ENCODE measurements at places on chromosomes 13 and 19.

DNA sequence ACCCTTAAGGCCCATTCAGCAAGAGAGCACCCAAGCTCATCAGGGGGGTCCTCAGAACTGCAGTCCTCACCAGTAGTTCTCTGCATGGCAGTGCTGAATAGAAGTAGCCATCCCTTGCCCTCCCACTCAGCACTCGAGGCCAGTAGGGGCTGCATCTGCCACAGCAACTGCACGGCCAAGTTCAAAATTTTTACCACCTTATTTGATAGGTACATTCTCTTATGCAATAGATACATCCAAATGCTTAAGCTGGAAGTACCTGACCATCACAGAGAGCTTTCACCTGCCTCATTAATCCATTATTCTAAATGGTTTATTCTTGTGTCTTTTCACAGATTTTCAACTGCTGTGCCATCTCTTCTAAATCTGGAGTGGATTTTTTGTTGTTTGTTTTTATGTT lies 1307.4 kb downstream of the SLITRK5 start:
- no peak for DNase-seq

- DNase-seq: peak; percentile 82
Observed at GRCh38 chr19:42129399-42130253, 2.6 kb downstream of the POU2F2 start.

DNA sequence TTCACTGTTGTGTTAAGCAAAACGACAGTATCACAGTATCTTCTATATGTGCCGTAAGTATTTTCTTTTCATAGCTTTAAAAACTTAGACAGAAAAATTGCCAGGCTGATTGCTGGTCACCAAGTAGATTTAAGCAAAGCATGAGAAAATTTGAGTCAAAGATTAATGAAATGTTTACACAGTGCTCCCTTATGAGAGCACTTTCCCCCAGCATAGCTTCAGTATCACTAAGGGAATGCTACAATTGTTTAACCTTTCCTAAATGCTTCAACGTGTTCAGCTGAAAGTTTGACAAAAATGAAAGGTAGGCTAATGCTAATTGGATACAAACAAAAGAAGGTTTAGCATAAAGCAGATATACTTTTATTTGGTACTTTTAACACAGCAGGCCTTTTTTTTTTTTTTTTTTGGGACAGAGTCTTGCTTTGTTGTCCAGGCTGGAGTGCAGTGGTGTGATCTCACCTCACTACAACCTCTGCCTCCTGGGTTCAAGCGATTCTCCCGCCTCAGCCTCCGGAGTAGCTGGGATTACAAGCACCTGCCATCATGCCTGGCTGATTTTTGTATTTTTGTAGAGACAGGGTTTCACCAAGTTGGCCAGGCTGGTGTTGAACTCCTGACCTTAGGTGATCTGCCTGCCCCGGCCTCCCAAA lies 23.4 kb downstream of the PCCA start:
- DNase-seq: no peak

GRCh38 chr13:76036176-76036575 lies 400.0 kb downstream of the LMO7 start:
- DNase-seq: no peak

GRCh38 chr19:7509625-7510024 lies 6.3 kb upstream of the ZNF358 start:
- DNase-seq: no peak

DNA sequence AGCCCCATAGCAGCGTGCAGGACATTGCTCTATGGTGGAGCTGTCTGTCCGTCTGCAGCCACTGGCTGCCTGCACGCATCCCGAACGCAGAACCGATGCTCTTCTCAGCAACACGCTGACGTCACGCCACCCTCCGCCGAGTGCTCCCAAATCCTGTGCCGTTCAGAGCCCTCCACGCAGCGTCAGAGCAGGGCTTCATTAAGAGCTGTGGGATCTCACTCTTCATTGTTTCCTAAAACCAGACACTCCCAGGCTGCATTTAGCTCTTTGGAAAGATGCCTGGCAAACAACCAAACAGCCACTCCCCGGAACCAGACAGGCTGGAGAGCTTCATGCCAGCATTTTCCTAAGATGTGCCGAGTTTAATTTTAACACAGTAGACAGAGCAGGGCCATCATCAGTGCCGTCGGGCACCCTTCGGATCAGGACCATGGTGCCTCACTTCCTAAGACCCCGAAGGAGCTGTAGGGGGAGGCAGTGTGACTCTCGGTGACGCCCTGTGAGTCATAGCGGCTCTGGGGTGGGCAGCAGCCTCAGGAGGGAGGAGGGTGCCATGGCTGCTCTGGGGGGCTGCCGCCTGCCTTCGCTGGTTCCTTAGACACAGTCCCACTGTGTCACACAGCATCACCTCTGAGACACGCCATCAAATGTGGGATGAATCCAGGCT lies 131.5 kb upstream of the MCF2L start:
- DNase-seq: peak; percentile 63

All from AG08395 (cell line).